ENCODE measurements at places on chromosomes 2 and 18.

DNA sequence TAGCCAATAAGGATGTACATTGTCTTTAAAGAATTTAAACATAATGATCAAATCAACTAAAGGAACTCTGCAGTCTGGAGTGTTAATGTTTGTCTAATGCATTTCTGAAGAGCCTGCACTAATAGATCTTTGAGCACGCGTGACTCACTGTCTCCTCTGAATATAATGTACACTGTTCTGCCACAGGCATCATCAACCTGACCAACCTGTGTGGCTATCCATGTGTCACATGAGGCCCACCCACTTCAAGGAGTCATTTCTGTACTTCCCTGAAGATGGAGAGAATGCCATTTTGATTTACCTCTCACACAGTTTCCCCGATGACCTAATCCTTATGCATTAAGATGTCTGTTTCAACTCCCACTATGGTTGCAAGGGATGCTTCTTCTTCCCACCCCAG lies 434.0 kb upstream of the SPHKAP start:
- no peak for DNase-seq

DNA sequence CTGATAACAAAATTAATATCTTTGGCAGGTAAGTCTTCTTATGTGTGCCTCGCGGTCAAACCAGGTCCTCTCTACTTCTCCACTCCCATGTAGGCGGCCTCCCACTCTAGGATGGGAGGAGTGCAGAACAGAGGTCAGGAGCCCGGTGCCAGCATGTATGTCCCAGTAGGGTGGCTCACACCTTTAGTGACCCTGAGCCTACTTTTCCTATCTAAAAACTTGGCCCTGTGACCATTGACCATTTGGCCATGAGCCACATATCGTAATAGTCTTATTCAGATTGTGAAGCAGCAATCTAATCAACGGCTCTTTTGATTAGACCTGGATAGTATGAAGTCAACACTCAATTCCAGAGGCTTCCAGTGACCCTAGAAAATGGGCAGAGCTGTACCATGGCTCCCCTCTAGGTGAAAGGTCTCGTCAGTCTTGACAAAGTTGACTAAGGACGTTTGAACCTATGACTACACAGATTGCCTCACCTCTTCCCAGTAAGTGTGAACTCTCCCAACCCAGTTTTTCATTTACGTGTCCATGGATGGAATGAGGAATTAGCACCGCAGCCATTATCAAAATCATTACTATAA lies 17.1 kb upstream of the FABP1 start:
- DNase-seq, result no peak

- no peak for DNase-seq
These were observed 181.8 kb upstream of the ARL4C start for GRCh38 chr2:234678711-234679110.

DNA sequence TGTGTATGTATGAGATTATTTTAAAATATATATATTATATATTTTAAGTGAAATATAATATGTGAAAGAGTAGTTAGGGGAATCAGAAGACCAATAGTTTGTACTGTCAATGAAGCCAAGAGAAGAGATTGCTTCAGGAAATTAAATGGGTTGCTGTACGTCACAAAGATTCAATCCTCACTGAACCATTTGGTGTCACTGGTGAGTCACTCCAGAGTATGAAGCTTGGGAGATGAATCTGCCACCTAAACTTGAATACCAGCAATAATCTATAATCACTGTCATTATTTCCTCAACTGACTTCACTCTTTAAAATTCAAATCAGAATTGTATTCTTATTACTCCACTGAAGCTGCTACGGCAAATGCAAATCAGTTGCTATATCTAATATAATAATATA lies 41.9 kb upstream of the SCN9A start:
- DNase-seq, result no peak

GRCh38 chr2:36952748-36953197 lies 13.6 kb downstream of the STRN start:
- DNase-seq, result no peak

GRCh38 chr2:48397846-48398245 lies 132.1 kb upstream of the STON1 start:
- DNase-seq, result no peak

Measured in stimulated activated CD8-positive, alpha-beta memory T cell treated with anti-CD3 and anti-CD28 coated beads, Interleukin-2, amount 100 ng/mL, for 1 hour (primary cell).